ENCODE measurements at places on chromosomes 3 and 15.

DNA sequence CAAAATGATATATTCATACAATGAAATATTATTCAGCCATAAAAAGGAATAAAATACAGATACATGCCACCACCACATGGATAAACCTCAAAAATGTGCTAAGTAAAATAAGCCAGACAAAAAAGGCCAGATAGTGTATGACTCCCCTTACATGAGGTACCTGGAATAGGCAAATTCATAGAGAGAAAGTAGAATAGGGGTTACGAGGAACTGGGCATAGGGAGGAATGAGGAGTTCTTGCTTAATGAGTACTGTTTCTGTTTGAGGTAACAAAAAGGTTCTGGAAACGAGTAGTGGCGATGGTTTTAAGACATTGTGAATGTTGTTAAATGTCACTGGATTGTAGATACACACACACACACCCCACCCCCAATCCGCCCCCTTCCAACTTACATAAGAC, 8.2 kb downstream of the RAF1 start:
- DNase-seq, result no peak

- no peak for DNase-seq
These were observed 66.3 kb downstream of the SSUH2 start for GRCh38 chr3:8578282-8578681.

- DNase-seq, result no peak
These were observed 5.6 kb upstream of the FEM1B start for GRCh38 chr15:68271854-68272471.

DNA sequence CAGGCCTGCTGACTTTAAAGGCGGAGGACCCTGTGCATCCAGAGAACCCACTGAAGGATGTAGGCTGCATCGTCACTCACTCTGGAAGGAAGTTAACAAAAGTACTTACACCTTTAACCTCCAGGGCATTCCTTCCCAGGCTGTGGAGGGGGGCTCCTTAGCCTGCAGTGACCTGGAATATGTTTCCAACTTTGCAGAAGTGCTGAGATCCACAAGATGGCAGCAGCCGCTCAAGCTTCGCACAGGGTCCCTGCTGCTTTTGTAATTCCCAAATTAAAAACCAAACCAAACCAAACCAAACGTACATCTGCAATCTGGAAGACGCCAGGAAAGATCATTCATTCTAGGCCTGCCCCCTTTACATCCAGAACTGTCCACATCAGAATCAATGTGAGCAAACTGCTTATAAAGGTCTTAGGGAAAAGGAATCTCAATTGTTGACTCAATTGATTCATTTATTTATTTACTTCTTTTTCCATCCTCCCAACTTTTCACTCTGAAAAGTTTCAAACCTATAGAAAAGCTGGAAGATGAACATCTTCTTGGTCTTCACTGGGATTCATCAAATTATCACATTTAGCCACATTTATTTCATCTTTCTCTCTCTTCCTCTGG, 70.5 kb upstream of the KLHL25 start:
- DNase-seq, result no peak

- DNase-seq, result no peak
These were observed 376.8 kb upstream of the ALCAM start for GRCh38 chr3:104989878-104990277.

GRCh38 chr3:56851966-56852884, 50.5 kb upstream of the ARHGEF3 start:
- no peak for DNase-seq

DNA sequence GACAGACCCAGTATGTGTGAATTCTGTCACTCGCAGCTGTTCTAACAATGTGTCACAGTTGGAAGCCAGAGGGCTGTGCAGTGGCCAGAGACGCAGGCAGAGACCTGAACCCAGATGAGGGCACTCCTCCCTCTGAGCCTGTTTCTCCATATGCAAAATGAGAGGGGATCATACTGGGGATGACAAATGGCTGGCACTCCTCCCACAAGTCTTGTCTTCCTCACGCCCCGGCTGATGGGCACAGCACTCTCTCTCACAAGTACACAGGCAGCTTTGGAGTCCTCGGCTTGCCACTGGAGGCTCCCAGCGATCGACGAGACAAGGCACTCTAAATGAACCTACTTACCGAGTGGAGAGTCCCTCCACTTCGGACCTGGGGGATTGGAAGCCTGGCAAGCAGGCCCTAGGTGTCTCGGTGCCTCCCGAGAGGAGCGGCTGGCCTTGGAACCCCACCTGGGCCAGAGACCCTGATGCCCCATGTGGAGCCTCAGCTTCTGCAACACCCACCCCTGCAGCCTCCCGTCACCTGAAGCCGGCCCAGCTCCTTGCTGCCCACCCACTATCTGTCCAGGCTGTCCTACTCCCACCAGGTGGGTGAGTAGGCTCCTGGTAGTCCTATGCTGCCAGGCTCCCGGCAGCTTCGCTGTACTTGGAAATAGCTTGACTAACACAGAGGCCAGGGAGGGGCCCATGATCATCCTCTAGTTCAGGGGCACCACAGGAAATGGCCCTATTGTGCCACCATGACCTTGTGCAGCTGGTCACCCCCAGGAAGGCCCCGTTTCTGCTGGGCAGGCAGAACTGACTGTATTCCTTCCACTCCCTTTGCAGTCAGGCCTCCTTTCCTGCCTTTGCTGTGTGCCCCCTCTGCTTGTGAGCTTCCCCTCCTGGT, 65.0 kb upstream of the IQSEC1 start:
- no peak for DNase-seq

DNA sequence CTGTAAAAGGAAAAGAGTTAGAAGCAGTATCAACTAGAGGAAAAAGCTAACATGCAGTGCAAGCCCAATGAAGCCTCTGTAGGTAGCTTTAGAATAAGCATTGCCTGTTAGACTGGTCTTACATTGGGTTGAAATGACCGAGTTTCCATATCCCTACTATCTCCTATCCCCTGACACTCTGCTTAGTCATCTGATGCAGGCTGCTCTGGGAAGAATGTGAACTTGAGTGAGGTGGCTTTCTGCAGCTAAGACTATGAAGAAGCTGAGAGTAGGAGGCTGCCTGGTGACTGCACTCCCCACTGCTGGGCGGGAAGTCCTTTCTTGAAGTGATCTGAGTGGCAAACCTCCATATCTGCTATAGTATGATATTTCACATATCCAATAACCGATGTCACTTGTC, 64.7 kb downstream of the OXSM start:
- DNase-seq, result no peak

- DNase-seq, result no peak
These were observed 30.3 kb downstream of the SYNM start for GRCh38 chr15:99135194-99135593.

DNA sequence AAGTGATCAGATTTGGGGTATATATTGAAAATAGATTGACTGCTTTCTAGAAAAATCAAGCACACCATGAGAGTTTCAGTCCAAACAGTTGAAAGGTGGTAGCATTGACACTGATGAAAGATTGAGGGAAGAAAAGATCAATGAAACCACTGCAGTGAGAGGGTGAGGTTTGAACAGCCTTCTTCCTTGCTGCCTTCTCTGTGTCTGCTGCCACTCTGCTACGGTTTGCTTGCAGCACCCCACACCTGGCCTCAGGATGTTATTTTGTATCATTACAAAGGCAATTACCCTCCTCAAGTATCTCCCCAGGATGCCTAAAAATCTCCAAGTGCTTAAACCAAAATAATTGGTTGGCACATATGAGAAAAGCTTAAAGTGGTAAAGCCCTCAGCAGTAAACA, 683.6 kb upstream of the ARPP21 start:
- no peak for DNase-seq

- DNase-seq, result no peak
These were observed 126.2 kb downstream of the GALK2 start for GRCh38 chr15:49296258-49296657.

- DNase-seq, result no peak
These were observed 191.0 kb upstream of the LINGO1 start for GRCh38 chr15:77823736-77824135.

GRCh38 chr15:88202231-88202630, 54.3 kb downstream of the NTRK3 start:
- DNase-seq, result no peak

- no peak for DNase-seq
These were observed 172.0 kb downstream of the UNC13C start for GRCh38 chr15:54150255-54150654.

- no peak for DNase-seq
These were observed 30.9 kb upstream of the C15orf39 start for GRCh38 chr15:75170711-75171341.

DNA sequence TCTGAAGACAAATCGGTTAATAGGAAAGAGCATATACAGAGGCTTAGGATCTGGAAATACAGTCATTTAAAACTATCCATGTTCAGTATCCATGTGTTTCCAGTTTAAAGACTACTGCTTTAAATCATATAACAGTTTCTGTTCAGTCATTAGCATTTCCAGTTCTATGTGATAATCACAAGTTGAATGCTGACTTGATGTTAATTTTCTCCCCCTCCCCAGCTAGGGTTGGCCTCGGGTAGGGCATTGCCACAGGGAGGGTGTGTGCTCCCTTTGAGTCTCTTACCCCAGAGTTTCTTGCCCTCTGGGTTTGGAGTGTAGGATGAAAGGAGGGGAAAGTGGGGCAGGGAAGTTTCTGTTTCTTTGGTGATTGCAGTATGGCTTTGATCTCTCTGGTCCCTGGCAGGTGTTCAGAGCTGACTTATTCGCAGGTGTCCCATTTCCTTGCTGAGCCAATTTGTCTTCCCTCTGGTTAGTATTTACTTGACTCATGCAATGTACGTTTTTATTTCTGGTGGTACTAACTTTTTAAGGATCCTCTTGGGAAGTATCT, 86.3 kb downstream of the SH3GL3 start:
- DNase-seq, result no peak

- no peak for DNase-seq
These were observed 488.7 kb upstream of the PROK2 start for GRCh38 chr3:72273615-72274014.

DNA sequence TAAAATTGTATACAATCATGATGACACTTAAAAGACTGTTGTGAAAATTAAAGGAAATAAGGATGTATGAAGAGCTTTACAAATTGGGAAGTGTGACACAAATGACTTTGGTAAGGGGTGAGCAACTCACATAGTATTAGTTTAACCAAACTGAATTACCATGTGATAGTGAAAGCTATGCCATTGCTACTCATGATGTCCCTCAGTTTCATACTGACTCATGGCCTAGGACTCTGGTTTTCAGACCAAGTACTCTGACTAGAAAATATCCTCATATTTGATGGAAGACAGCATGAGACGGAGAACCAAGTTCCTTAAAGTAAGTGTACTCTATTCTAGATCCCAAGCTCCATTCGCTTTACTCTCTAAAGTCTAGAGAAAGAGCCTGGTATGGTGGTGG, 203.2 kb upstream of the ICE2 start:
- DNase-seq, result no peak

- no peak for DNase-seq
These were observed 425.5 kb downstream of the GABRG3 start for GRCh38 chr15:27396521-27396920.

DNA sequence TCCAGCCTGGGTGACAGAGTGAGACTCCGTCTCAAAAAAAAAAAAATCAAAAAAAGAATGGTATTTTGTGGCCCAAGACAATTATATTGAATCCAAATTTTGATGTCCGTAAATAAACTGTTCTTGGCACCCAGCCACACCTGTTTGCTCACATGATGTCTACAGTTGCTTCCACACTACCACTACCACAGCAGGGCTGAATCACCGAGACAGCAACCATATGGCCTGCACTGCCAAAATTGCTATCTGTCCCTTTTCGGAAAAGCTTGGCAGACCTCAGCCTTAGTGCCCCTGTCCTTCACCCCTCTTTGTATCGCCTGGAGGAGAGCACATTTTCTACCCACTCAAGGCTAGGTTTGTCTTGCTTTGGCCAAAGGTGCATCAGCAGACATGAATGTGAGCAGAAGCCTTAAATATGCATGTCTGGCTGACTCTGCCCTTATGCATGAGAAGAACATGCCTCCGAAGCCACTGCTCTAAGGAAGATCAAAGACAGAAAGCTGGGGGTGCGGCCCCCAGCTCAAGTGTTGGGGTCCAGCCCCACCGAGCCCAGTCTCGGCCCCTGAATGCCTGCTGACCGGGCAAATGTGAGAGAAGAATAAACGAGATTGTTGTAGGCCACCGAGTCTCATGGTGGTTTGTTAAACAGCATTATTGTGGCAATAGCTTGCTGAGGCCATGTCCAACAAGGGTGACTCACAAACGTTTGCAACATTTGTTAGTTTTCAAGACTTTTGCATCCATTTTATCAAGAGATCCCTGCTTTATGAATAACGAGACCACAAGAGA, 108.1 kb downstream of the TPRA1 start:
- DNase-seq, result no peak

All from activated T-helper 1 cell treated with anti-CD3 and anti-CD28 coated beads, Interleukin-2, amount 50 U/mL, for 16 hours (primary cell).